ENCODE measurements at places on chromosomes 5 and 9.

DNA sequence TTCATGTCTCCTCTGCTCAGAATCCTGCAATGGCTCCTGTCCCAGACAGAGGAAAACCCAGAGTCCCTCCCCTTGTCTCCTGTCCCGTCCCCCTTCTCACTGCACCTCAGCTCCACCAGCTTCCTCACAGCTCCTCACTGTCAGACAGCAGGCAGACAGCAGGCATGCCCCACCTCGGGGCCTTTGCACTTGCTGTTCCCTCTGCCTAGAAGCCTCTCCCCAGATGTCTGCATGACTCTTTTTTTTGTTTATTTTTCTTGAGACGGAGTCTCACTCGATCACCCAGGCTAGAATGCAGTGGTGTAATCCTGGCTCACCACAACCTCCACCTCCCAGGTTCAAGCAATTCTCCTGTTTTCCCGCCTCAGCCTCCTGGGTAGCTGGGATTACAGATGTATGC, 8.8 kb upstream of the SLC6A7 start:
- no peak for DNase-seq

GRCh38 chr9:12351293-12352044, 341.7 kb upstream of the TYRP1 start:
- no peak for DNase-seq

GRCh38 chr5:67361932-67362729, 165.5 kb upstream of the CD180 start:
- no peak for DNase-seq

GRCh38 chr9:113844466-113844865, 31.6 kb upstream of the ZNF618 start:
- no peak for DNase-seq

GRCh38 chr5:122915717-122916461, 70.5 kb downstream of the SNX24 start:
- DNase-seq: no peak

DNA sequence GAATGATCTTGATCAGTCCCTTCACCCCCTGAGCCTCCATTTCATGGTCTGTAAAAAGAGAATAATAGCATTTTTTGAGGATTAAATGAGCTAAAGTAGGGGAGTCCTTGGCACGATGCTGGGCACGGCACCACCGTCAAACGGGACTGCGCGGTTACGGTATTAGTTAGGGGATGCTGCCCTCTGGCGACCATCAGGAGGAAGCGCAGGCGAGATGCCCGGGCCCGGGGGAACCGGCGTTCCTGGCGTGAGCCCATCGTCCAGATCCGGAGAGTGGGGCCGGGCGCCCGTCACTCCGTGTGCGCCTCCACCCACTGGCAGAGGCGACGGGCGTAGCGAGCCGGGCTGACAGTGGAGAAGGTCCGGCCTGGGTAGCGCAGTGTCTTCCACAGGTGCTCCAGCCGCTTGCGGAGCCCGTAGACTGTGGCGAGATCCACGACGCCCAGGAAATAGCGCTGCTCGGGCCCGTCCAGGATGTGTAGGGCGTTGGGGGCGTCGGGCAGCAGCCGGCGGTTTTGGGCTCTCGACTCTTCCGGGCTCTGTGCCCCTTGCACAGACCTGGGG, 4.8 kb upstream of the ST6GALNAC4 start:
- DNase-seq: peak; percentile 82

DNA sequence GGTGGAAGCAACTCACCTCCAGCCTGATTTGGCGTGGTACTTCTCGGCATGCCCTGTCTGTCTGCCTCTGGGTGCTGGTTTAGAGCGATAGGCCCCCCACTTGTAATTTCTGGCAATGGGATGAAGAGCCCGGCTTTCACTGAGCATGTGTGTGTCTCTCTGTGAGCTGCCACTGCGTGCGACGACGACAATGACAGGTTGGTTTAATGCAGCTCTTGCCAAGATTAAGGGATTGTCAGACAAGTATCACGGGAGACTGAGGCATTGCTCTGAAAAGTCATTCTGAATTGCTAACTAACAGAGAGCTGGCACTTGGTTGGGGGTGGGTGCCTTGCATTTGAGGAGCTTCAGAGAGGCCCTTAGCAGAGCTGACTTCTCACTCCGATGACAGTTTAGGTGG, 348.8 kb upstream of the CLINT1 start:
- DNase-seq: no peak

GRCh38 chr9:4258320-4259090, 41.4 kb downstream of the GLIS3 start:
- DNase-seq: no peak

DNA sequence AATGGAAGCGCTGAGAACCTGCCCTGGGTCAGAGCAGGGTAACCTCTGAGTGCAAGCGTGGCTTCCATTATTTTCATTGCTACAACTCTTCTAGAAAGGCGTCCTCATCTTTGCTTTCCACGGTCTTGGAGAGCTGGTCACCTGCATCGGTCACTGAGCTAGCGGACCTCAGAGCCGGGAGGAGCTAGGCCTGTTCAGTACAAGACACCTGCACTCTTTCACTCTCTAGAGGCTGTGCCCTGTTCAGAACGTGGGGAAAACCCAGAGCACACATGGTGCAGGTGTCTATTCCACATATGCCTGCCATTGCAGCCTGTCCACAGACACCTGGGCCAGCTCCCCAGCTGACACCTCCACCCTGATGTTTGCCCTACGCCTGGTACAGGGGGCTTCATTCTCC, 147.8 kb upstream of the IRX2 start:
- no peak for DNase-seq

DNA sequence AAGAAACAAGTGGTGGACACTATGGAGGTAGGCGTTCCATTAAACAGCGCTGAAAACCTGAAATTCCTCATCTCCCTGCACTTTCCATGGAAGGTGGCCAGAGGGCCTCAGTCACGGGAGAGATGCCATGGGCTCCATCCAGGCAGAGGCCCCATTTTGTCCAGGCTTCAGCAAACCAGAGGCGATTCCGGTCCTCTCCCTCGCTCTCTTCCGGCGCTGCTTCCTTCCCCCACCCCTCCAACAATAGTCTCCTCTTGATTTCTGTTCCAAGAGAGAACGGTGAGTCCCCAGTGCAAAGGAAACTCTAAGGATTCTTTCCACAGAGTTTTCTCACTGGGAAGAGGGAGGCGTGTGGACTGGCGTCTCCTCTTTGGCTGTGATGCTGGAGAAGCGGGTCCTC, 7.5 kb downstream of the ZNF366 start:
- no peak for DNase-seq

- no peak for DNase-seq
Measured at GRCh38 chr5:24732184-24732583, 87.4 kb upstream of the CDH10 start.

GRCh38 chr9:126326228-126327005, at the start of gene MVB12B:
MVB12B (plus strand) TSS chr9:126326829; CDS start chr9:126326930, 101 bp downstream.
- peak; percentile 63 for DNase-seq

GRCh38 chr5:172559004-172559932, 81.8 kb upstream of the NEURL1B start:
- DNase-seq: no peak

- DNase-seq: no peak
Measured at GRCh38 chr5:5886353-5886752, 463.9 kb downstream of the ICE1 start.

- DNase-seq: no peak
Measured at GRCh38 chr5:39675676-39676075, 250.9 kb upstream of the DAB2 start.

GRCh38 chr5:94254214-94254613, 364.2 kb downstream of the KIAA0825 start:
- DNase-seq: no peak

DNA sequence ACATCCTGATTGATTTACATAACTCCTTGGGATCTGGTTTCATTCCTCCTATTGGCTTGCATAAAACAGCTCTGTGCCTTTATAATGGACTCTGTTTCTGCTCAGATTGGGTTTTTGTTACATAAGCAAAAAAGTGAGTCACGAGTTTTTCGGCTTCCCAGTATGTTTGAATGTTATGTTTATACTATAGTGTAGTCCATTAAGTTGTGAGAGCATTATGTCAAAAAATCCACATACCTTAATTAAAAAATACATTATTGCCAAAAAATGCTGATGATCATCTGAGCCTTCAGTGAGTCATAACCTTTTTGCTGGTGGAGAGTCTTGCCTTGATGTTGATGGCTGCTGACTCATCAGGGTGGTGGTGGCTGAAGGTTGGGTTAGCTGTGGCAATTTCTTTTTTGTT, 144.6 kb downstream of the CCDC171 start:
- no peak for DNase-seq

DNA sequence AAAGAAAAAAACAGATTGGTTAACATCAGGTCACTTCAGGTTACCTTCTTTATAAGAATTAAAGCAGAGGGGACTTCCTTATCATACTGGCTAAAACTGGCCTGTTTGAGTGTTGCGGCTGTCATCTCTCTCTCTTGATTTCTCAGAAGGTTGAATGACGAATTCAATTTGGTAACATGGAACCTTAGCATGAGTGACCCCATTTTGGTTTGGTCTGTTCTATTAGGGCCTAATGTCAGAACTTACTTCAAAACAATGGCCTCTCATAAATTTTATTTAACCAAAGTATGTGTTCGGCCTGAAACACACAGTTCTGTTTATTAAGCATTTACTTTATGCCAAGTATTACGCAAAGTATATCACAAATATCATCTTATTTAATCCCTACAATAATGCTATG, 147.5 kb downstream of the CAAP1 start:
- no peak for DNase-seq

DNA sequence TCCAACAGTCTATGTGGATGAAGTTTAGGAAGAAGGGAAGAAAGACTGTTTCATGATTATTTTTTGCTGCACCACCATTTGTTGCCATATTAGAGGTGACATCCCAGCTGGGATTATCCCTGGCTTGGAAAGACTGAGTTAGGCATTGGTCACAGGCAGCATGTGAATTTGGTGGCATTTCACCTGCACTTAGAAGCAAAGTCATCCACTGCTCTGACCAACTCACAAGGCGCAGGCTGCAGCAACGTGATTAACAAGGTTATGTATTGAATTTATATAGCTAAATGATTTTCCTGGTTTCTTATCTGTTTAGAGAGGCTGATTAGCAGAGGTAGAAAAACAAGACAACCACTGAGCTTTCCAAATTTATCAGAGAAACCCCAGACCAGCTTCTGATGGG, 2.7 kb downstream of the FYB1 start:
- no peak for DNase-seq

DNA sequence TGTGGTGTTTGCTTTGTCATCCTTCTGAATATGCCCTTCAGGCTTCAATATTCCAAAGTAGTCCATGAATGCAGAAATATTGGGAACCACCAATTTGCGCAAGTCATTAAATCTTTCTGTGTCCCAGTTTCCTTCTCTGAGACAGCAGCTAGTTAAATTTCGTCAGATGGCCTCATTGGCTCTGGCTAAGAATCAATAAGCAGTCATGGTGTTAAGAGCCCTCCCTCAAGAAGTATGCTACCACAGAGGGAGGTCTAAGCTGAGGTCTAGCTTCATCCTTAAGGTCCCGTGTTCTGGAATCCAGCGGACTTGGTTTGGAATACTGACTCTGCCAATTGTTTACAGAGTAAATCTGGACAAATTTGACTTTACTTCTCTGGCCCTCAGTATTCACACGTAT, 59.1 kb upstream of the C5orf58 start:
- DNase-seq: no peak

DNA sequence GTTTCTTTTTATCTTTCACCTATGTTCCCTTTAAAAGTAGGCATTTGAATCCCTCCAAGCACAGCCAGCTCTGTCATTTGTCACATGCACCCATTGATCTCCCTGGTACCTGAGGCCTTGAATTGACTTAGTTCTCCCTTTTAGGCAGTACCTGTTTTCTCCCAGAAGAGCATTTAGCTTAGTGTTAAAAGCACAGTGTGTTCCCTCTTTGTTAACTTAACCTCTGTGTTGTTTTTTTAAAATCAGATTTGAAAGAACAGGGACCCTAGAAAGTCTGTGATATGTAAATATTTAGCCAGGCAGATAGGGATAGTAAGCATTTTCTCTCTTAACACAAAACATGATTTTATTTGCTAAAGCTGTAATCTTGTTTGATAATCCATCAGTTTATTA, 113.8 kb upstream of the SPATA31D4 start:
- no peak for DNase-seq

DNA sequence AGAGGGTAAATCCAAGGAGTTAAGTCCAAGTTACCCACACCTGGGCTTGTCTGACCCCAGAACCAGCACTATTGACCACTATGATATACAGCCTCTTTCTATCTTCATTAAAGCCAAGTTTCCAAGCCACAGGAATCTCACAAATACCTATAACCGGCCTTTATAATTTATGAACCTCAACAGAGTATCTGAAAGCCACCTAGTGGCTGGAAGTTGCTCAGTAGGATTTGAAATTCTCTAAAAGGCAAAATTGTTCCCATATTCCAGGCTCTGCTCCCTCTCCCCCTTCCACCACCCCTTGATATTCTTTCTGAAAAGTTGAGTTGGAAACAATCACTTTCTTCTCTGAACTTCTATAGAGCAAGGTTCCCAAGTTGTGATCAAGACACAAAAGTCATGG, 106.4 kb upstream of the GPR151 start:
- DNase-seq: no peak

DNA sequence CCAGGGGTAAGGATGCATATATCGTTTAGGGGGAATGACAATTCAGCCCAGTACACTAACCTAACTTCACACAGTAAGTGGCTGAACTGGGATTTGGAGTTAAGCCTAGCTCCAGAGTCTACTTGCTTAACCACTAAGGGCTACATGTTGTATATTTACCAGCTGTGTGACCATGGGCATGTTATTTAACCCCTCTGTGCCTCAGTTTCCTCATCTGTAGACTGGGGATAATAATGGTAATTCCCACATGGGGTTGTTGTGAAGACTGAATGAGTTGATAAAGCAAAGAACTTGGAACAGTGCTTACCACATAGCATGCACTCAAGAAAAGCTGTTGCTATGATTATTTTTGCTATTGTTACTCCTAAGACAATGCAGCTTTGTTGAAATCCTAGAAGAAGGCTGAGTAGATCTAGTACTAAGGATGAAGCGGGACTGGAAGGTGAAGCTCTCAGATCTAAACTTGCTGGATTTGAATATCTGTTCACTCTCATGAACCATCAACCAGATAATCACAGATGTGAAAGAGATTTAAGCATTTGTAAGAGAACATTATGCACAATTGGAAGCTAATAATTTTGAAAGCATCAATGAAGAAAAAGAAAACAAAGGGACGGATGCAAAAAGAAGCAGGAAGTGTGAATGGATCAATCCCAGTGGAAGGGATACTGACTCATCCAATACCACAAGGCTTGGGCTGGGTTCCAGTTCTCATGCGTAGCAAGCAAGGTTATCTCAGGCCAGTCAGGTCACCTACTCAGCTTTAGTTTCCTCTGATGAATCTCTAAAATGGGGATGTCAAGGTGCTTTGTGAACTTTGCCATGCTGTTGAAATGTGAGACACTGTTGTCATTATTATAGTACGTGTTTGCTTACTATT, 78.5 kb upstream of the TBC1D2 start:
- no peak for DNase-seq
